Suprapubic skin (tissue), 4 donors: ENCODE measurements at places on chromosomes 1 and 21.

DNA sequence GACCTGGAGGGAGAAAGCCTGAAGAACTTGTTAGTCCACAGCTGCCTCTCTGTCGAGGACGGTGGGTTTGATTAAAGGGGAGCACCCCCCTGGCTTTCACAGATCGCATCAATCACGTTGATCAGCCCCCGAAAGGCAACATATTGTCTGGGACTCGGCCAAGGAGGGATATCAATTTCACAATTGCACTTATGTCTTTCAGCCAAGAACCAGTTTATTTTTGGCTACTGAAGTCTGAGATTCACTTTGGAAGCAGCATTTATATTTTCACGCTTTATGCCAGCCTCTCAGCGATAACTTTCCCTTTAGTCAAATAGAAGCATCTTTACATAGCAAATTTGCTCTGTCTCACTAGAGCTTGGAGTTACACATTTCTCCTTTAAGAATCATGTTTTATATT is 253.2 kb upstream of the RRP15 start:
- no peaks in the 10 kb centered on the region for H3K36me3 ChIP-seq
- no peak for DNase-seq
- no peak overlapping the region for H3K4me3 ChIP-seq
- H3K27ac ChIP-seq, result no peak overlapping the region

GRCh38 chr1:232894436-232894835 is 56.0 kb upstream of the NTPCR start:
- no peak overlapping the region for H3K4me3 ChIP-seq
- DNase-seq, result no peak

GRCh38 chr1:111620441-111620971 is 917 bp downstream of the RAP1A start:
- no peaks in the 10 kb centered on the region for H3K27me3 ChIP-seq
- no peaks in the 10 kb centered on the region for H3K36me3 ChIP-seq
- H3K4me3 ChIP-seq, result peak overlapping the region; percentile 88
- peak overlapping the region; percentile 97 for H3K27ac ChIP-seq
- H3K4me1 ChIP-seq, result peaks cover 63% of the 10 kb centered on the region

GRCh38 chr1:38962113-38962512 is 20.5 kb upstream of the RHBDL2 start:
- H3K4me1 ChIP-seq, result peaks cover 6% of the 10 kb centered on the region
- no peaks in the 10 kb centered on the region for H3K36me3 ChIP-seq
- no peak overlapping the region for H3K27ac ChIP-seq
- no peak overlapping the region for H3K4me3 ChIP-seq

DNA sequence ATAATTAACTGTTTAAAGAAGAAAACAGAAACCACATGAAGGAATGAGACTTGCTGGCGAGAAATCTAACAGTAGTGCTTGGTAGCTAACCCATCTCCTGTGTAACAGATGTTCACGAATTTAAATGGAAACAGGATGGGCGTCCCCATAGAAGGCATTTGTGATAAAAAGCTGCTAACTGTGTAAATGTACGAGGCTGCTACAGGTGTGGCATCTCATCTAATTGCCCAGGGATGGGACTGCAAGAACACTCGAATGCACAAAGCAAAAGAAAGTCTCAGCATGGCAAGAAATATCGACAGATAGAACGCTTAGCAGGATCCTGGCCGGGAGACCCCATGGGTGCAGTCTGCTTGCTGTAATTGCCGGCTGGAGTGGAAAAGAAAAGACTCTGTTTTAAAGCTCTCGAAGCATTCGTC is 112.7 kb downstream of the RUNX1 start:
- peaks cover 9% of the 10 kb centered on the region for H3K27me3 ChIP-seq
- H3K4me3 ChIP-seq, result no peak overlapping the region
- no peak overlapping the region for H3K27ac ChIP-seq
- H3K36me3 ChIP-seq, result no peaks in the 10 kb centered on the region
- peaks cover 12% of the 10 kb centered on the region for H3K4me1 ChIP-seq

- DNase-seq, result no peak
- no peak overlapping the region for H3K27ac ChIP-seq
- H3K4me3 ChIP-seq, result no peak overlapping the region
- peaks cover 16% of the 10 kb centered on the region for H3K27me3 ChIP-seq
- H3K4me1 ChIP-seq, result peaks cover 12% of the 10 kb centered on the region
Observed at GRCh38 chr1:3799976-3800685, 3.8 kb upstream of the LRRC47 start.
